Activated B cell treated with CpG ODN at 0.5 μM for 24 hours (primary cell): ENCODE measurements at places on chromosomes 2 and 18. TPM values are rescaled to one million over a fixed set of nuclear protein-coding genes. Genes with fewer than 3 reads are reported as not detected.

- H3K27me3 ChIP-seq, result no peaks in the 10 kb centered on the region
- H3K4me1 ChIP-seq, result peaks cover 2% of the 10 kb centered on the region
- DNase-seq, result no peak
- H3K4me3 ChIP-seq, result no peak overlapping the region
Measured at GRCh38 chr2:96702098-96702785, 37.6 kb downstream of the LMAN2L start.

DNA sequence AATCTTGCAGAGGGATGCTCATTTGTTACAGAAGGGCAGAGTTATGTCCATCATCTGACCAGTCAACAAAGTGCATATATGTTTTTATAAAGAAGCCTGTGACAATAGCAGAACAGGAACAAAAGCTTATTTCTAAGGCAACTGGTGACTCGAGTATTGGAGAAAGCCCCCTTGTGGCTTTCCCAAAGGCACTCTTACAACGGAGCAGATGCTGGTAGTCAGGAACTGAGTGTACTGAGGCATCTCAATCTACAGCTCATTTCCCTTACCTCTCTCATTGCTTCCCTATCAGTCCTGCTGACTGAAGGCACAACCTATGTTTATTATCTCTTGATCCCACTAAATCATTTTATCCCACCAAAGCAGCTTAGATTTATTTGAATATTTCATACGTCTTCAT, 557.1 kb upstream of the CHAC2 start:
- no peak overlapping the region for H3K4me3 ChIP-seq
- no peak for DNase-seq
- no peaks in the 10 kb centered on the region for H3K4me1 ChIP-seq
- H3K36me3 ChIP-seq, result no peaks in the 10 kb centered on the region

DNA sequence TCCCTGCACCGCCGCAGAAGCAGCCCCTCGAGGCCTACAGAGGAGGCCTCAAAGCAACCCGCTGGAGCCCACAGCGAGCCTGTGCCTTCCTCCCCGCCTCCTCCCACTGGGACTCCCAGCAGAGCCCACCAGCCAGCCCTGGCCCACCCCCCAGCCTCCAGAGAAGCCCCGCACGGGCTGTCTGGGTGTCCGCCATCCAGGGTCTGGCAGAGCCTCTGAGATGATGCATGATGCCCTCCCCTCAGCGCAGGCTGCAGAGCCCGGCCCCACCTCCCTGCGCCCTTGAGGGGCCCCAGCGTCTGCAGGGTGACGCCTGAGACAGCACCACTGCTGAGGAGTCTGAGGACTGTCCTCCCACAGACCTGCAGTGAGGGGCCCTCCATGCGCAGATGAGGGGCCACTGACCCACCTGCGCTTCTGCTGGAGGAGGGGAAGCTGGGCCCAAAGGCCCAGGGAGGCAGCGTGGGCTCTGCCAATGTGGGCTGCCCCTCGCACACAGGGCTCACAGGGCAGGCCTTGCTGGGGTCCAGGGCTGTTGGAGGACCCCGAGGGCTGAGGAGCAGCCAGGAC, 31.2 kb downstream of the GPC1 start:
- no peak overlapping the region for H3K27ac ChIP-seq
- no peak overlapping the region for H3K4me3 ChIP-seq
- peaks cover 2% of the 10 kb centered on the region for H3K4me1 ChIP-seq
- DNase-seq, result peak; percentile 13

DNA sequence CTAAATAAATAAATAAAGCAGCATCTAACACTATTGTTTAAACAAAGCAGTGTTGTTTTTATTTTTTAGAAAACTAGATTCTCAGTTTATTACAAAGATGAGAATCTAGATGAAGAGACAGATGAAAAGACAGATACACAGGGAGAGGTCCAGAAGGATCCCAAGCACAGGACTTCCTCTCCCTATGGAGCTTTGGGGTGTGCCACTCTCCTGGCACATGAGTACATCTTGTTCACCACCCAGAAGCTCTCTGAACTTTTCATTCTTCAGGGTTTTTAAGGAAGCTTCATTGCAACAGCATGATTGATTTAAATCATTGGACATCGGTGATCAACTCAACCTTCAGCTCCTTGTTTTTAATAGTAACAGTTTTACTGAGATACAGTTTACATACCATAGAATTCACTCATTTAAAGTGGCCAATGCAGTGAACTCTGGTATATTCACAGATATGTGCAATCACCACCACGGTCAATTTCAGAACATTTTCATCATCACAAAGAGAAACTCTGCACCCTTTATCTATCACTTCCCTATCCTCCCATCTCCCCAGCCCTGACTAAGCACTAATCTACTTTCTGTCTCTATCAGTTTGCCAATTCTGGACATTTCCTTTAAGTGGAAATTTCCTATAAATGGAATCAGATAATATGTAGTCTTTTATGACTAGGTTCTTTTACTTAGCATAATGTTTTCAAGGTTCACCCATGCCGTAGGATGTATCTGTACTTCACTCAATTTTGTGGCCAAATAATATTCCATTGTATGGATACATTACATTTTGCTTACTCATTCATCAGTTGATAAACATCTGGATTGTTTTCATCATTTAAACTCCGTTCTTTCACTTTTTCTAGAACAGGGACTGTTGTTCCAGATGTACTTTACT, 62.3 kb upstream of the ZFP36L2 start:
- no peak overlapping the region for H3K4me3 ChIP-seq
- H3K27ac ChIP-seq, result no peak overlapping the region
- H3K36me3 ChIP-seq, result peaks cover 88% of the 10 kb centered on the region
- H3K4me1 ChIP-seq, result peaks cover 6% of the 10 kb centered on the region
- DNase-seq, result no peak
- H3K27me3 ChIP-seq, result no peaks in the 10 kb centered on the region

GRCh38 chr18:77066689-77067088, 65.9 kb downstream of the MBP start:
- peaks cover 100% of the 10 kb centered on the region for H3K4me1 ChIP-seq
- H3K27ac ChIP-seq, result peak overlapping the region; percentile 94
- H3K27me3 ChIP-seq, result no peaks in the 10 kb centered on the region
- DNase-seq, result no peak
- peak overlapping the region; percentile 64 for H3K4me3 ChIP-seq
- peaks cover 59% of the 10 kb centered on the region for H3K36me3 ChIP-seq

GRCh38 chr18:79736230-79736629, 56.6 kb downstream of the CTDP1 start:
- peaks cover 85% of the 10 kb centered on the region for H3K36me3 ChIP-seq
- H3K4me3 ChIP-seq, result no peak overlapping the region
- no peak for DNase-seq
- no peaks in the 10 kb centered on the region for H3K27me3 ChIP-seq
- no peak overlapping the region for H3K27ac ChIP-seq

DNA sequence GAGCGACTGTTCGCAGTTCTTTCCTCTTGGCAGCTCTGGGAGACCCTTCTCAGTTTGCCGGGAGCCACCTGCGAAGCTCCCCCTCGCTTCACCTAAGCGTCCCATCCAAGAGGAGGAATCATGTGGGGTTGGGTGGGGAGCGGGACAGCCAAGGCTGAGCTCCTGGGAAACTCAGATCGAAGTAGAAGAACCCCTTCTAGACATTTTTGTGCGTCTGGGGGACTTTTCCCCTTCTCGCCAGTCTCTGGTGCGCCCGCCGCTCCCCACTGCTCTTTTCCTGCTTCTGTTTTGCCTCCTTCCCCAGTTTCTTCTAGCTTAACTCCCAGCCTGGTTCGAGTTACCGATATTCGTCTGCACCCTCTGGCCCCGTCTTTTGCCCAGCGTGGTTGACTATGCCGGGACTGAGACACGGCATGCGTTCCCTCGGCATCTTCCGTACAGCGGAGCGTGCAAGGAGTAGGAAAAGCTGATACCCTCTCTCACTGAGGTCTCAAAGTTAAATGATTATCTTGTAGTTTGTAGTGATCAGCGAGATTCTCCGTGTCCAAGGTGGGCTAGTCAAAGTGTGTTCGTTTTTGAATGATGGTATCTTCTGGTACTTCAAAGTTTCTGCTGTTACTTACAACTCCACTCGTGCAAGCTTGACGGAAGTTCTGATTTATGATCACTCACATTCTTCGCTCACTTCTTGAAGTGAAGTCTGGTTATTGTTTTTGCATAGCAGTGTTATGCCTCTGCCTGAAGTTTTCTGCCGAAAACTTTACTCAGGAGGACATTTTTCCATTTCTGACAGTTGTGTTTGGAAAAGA, 664 bp downstream of the CAMKMT start:
- H3K4me1 ChIP-seq, result peaks cover 35% of the 10 kb centered on the region
- no peak for DNase-seq
- peak overlapping the region; percentile 93 for H3K27ac ChIP-seq

DNA sequence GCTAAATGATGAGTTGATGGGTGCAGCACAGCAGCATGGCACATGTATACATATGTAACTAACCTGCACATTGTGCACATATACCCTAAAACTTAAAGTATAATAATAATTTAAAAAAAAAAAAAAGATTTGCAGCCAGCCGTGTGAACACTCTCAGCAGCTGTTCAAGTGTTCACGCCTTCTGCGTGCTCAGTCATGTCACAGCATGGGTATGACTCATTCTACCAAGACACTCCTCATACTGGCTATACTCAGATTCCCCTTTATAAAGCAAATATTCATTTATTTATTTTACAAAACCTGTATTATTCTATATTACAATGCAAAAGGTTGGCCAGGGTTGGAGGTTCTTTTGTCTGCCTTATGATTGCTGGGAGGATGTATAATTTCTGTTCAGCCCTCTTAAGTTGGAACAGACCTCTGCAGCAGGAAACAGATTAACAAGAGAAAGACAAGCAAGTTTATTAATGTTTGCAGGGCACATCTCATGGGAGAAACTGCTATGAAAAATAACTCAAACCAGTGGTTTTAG, 1230.6 kb upstream of the CHAC2 start:
- no peak overlapping the region for H3K27ac ChIP-seq
- no peak overlapping the region for H3K4me3 ChIP-seq
- H3K27me3 ChIP-seq, result no peaks in the 10 kb centered on the region

Gene POMC
- 3.2 and 4.4 TPM in 2 replicates for total RNA-seq
